HepG2 (cell line): ENCODE measurements at places on chromosomes 11 and 22. TPM values are rescaled to one million over a fixed set of nuclear protein-coding genes. Genes with fewer than 3 reads are reported as not detected.
A peak's percentile ranks its signal among the peaks of the same experiment; 100 is the strongest.

- H3K4me1 ChIP-seq, result no peaks in the 10 kb centered on the region
- no peak overlapping the region for H3K4me3 ChIP-seq
- no peaks in the 10 kb centered on the region for H3K36me3 ChIP-seq
Observed at GRCh38 chr11:13525257-13525656, 29.5 kb upstream of the PTH start.

- DNase-seq, result no peak
- H3K4me1 ChIP-seq, result no peaks in the 10 kb centered on the region
- H3K27me3 ChIP-seq, result peaks cover 4% of the 10 kb centered on the region
- no peak overlapping the region for H3K27ac ChIP-seq
Observed at GRCh38 chr11:123137431-123138224, 57.4 kb downstream of the CLMP start.

Gene SELENOO
- 12.5 and 19.0 TPM in 2 replicates for total RNA-seq

DNA sequence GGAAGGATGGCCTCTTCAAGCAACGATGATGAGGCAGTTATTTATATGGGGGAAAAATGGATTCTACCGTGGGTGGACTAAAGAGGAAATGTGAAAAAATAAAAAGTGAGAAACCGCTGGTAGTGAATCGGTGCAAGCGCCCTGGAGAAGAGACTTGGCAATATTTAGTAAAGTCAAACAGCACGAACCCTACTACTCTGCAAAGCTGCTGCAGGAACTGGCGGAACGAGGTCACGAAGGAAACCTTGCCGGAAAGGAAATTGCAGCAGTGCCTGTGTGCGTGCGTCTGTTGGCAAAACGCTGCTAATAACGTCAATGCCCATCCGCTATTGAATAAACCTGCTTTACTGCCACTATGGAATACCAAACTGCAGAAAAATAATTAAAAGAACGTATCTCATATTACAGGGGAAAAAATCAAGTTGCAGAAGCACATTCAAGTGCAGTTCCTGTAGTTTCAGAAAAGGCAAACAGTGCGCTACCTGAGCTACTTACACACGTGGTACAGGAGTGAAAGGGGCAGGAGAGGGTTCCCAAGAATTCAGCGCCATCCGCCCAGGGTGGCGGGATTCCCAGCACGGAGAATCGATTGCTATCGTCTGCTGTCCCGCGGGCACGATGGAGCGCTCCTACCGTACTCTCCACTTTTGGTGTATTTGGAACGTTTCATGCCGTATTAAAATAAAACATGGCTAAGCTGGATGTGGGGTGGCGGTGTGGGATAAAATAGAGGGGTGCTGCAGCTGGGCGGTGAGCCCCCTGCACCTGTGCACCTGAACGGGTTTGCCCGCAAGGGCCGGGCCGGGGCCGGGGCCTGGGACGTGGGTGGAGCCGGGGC lies 585 bp upstream of the NADSYN1 start:
- peaks cover 25% of the 10 kb centered on the region for H3K36me3 ChIP-seq
- H3K27me3 ChIP-seq, result no peaks in the 10 kb centered on the region
- peak overlapping the region; percentile 51 for H3K27ac ChIP-seq
- peak; percentile 11 for DNase-seq

GRCh38 chr11:2443881-2444820 lies at the start of gene TRPM5:
Gene TRPM5, minus strand, starts transcription at chr11:2444514. Its CDS starts 21,478 bp downstream, at chr11:2423036.
- no peak within 1 kb of the TSS for H3K27ac ChIP-seq
- H3K27me3 ChIP-seq, result peaks cover 12% of the 10 kb centered on the region
- H3K4me3 ChIP-seq, result no peak within 1 kb of the TSS

DNA sequence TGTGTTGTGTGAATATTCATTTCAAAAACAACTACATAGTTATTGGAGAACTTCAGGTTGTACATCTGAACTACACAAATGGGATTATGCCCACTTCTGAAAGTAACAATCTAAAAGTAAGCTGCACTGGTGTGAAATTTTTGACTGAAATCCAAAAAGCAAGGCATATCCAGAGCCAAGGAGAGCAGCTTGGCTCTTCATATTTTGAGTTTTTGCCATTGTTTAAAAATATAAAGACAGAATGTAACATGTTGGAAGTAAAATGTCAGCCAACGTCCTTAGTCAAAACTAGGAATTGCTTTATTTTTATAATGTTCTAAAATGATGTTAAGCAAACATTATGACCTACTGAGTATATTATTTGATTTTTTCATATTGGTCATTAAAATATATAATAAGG lies 45.8 kb upstream of the NOX4 start:
- H3K36me3 ChIP-seq, result no peaks in the 10 kb centered on the region
- DNase-seq, result no peak
- H3K4me1 ChIP-seq, result no peaks in the 10 kb centered on the region
- no peak overlapping the region for H3K27ac ChIP-seq
- no peaks in the 10 kb centered on the region for H3K27me3 ChIP-seq

Gene FGF4
- total RNA-seq, result not detected in 2 replicates

Gene TTLL12
- total RNA-seq, result 34.1 and 38.1 TPM in 2 replicates

GRCh38 chr11:6745465-6746015 lies 26.2 kb downstream of the OR2AG2 start:
- no peaks in the 10 kb centered on the region for H3K36me3 ChIP-seq
- no peaks in the 10 kb centered on the region for H3K4me1 ChIP-seq
- DNase-seq, result no peak
- no peak overlapping the region for H3K4me3 ChIP-seq
- peaks cover 12% of the 10 kb centered on the region; the same call in 1 of the 3 replicates for H3K27me3 ChIP-seq

Gene SYCE3
- total RNA-seq, result not detected in 2 replicates

- H3K4me1 ChIP-seq, result peaks cover 80% of the 10 kb centered on the region
- no peaks in the 10 kb centered on the region for H3K27me3 ChIP-seq
- H3K4me3 ChIP-seq, result no peak overlapping the region
Observed at GRCh38 chr11:47514825-47515647, 37.9 kb downstream of the CELF1 start.

GRCh38 chr11:88535916-88536547 lies 198.5 kb upstream of the CTSC start:
- H3K27ac ChIP-seq, result no peak overlapping the region
- no peaks in the 10 kb centered on the region for H3K27me3 ChIP-seq
- H3K4me1 ChIP-seq, result peaks cover 19% of the 10 kb centered on the region
- no peak overlapping the region for H3K4me3 ChIP-seq
- peak; percentile 5 for DNase-seq

Gene NAALADL1
- total RNA-seq, result 3.4 and 9.3 TPM in 2 replicates

DNA sequence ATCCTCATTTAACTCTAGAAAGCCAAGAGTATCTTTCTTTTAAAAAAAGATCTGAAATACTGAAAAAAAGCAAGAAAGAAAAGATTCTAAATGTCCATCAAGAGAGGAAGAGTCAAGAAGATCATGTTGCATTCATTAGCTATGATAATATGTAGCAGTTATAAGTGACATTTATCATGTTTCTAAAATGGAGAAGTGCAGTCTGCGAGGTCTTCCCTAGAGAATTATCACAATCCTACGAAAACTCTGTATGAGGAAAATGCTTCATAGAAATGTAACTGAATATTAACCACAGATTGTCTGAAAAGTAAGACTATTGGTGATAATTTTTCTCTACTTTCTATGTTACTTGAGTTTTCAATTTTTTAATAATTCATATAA lies 77.4 kb upstream of the USP47 start:
- no peaks in the 10 kb centered on the region for H3K27me3 ChIP-seq
- no peaks in the 10 kb centered on the region for H3K4me1 ChIP-seq
- no peak overlapping the region for H3K4me3 ChIP-seq

Gene CEP126
- total RNA-seq, result 1.4 and 1.8 TPM in 2 replicates

Gene LGR4
- 51.4 and 68.7 TPM in 2 replicates for total RNA-seq

DNA sequence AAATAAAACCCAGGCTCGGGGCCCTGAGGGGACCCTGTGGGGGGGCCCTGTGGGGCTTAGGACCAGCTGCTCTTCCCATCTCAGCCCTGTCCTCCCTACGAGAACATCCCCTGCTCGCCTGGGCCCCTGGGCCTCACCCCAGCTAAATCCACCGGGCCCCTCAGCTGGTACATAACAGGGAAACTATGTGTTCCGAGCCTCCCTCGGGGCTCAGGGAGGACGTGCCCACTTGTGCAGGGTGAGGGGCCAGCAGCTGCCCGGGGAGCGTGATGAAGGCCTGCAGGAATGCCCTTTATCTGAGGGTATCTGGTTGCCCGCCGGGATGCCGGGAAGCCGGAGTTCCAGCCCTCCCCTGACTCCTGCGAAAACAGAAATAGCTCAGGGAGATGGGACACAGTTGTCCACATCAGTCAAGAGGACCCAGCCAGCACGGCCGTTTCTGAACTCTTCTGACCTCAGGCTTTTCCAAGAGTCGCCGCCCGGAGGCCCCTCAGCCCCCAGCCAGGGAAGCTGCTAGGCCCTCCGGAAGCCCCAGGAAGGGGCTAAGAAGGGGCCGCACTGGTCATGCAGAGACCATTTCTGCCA lies 20.6 kb downstream of the MRPL23 start:
- no peaks in the 10 kb centered on the region for H3K36me3 ChIP-seq
- no peak for DNase-seq
- no peak overlapping the region for H3K27ac ChIP-seq
- no peak overlapping the region for H3K4me3 ChIP-seq

Gene ABCC8
- not detected in 2 replicates for total RNA-seq

GRCh38 chr11:37973941-37974340 lies 1375.9 kb upstream of the RAG2 start:
- H3K27me3 ChIP-seq, result no peaks in the 10 kb centered on the region
- H3K4me1 ChIP-seq, result no peaks in the 10 kb centered on the region
- no peak overlapping the region for H3K4me3 ChIP-seq
- H3K27ac ChIP-seq, result no peak overlapping the region
- no peaks in the 10 kb centered on the region for H3K36me3 ChIP-seq

- H3K36me3 ChIP-seq, result no peaks in the 10 kb centered on the region; the same call in 1 of the 2 replicates
- no peaks in the 10 kb centered on the region for H3K27me3 ChIP-seq
- no peak overlapping the region for H3K27ac ChIP-seq
- DNase-seq, result no peak
- no peak overlapping the region for H3K4me3 ChIP-seq
- H3K4me1 ChIP-seq, result peaks cover 57% of the 10 kb centered on the region
Observed at GRCh38 chr22:29773233-29773632, 6.1 kb downstream of the UQCR10 start.

DNA sequence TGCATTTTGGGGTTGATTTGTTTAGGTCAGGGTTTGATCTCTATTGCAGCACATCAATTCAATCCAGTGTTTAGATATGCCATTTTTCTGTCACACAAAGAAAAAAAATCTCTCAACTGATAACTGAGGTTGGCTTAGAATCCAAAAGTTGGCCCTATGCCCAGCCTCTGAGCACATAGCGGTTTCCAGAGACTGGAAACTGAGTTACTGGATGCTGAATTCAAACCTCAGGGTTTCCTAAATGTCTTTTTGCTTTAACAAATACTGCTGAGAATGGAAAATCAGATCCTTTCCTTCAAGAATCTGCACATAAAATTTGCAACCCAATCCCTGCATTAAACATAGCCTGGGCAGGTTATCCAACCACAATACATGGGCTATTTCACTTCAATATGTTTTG lies 4.0 kb downstream of the P4HA3 start:
- DNase-seq, result no peak
- no peak overlapping the region for H3K27ac ChIP-seq
- H3K27me3 ChIP-seq, result peaks cover 20% of the 10 kb centered on the region
- H3K4me3 ChIP-seq, result no peak overlapping the region
- H3K4me1 ChIP-seq, result peaks cover 5% of the 10 kb centered on the region

DNA sequence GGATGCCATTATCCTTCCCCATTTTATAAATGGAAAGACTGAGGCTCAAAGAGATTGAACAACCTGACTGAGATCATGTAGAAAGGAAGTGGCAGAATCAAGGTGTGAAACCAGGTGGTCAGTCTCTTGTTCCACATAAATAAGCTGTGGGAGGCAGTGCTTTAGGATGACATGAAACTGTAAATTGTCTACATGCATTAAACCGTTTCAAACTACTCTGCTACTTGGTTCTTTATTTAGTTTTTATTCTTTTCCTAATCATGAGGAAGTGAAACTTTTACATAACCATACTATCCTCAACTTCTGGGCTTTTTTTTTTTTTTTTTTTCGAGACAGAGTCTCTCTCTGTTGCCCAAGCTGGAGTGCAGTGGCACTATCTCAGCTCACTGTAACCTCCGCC lies 34.9 kb downstream of the CADM1 start:
- no peak for DNase-seq
- H3K4me1 ChIP-seq, result peaks cover 17% of the 10 kb centered on the region

- no peaks in the 10 kb centered on the region for H3K27me3 ChIP-seq
- H3K36me3 ChIP-seq, result no peaks in the 10 kb centered on the region
- H3K27ac ChIP-seq, result no peak overlapping the region
- DNase-seq, result no peak
- H3K4me3 ChIP-seq, result no peak overlapping the region
Observed at GRCh38 chr11:113247966-113248365, 66.4 kb upstream of the TTC12 start.

DNA sequence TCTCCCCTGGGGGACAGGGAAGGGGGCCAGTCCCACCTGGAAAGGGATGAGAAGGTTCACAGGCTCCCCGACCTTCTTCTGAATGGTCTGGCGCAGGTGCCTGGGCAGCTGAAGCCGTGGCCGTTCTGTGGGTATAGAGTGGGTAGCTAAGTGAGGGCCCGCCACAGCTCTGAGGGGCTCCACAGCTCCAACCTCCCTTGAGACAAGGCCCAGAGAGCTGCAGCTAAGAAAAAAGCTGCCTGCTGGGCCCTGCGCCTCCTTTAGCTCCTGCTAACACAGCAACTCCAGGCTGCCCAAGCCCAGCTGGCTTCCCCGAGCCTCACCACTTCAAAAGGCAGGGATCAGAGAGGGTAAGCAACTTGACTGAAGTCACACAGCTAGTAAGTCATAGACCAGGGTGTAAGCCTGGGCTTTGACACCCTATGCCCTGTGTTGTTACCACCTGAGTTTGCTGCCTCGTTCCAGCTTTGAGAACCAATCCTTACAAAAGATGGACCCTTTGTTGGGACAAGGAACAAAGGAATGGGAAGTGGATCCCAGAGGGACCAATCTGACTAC lies 18.5 kb downstream of the MYBPC3 start:
- peaks cover 5% of the 10 kb centered on the region for H3K4me1 ChIP-seq
- peaks cover 6% of the 10 kb centered on the region; the same call in 2 of the 3 replicates for H3K36me3 ChIP-seq
- H3K27ac ChIP-seq, result no peak overlapping the region

DNA sequence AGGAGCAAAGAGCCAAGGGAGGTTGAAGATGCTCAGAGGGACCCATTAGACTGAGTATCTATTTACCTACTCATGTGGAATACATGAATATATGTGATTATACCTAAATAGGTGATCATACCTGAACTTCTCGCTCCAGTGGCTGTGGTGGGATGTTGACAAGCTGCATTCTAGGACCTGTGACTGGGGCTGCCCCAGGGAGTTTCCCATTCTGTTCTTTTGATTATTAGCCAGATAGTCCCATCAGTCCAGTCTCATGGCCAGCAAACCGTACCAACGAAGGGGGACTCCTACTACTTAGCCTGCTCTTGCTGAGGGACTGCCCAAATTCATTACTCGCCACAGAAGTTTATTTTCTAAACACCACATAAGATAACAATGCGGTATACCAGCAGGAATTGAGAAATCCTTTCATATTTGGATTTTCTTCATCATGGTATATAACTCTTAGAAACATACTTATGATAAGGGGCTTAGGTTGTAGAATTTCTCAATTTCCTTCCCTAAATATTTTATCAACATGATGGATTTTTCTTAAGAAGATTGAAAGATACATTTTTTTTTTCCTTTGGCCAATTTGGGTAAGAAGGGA lies 273.9 kb downstream of the NTM start:
- no peak overlapping the region for H3K4me3 ChIP-seq
- no peaks in the 10 kb centered on the region for H3K4me1 ChIP-seq
- no peaks in the 10 kb centered on the region for H3K36me3 ChIP-seq
- no peak overlapping the region for H3K27ac ChIP-seq
